ENCODE measurements at places on chromosomes 6 and 20.

- no peak for DNase-seq
These were observed 57.3 kb upstream of the MCM9 start for GRCh38 chr6:118992186-118992795.

- no peak for DNase-seq
These were observed 175.7 kb downstream of the LINC00237 start for GRCh38 chr20:20930500-20930899.

- no peak for DNase-seq
These were observed 18.4 kb upstream of the SLC22A1 start for GRCh38 chr6:160102956-160103824.

DNA sequence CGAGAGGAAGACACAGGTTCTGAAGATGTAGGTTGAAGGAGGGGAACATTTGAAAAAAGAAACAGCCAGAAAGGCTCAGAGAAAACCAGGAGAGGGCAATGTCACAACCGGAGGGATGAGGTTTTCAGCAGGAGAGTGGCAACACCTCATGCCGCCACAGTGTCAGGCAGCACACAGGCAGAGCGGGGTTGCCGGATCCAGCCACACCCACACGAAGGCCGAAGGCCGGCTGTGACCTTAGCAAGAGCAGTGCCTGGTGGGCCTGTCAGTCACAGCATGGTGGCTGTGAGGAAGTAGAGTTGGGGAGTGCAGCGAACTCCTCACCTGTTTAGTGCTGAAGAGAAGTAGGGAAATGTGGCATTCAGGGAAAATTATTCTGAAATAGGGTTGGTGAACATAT lies 14.0 kb downstream of the HDDC2 start:
- DNase-seq = no peak

DNA sequence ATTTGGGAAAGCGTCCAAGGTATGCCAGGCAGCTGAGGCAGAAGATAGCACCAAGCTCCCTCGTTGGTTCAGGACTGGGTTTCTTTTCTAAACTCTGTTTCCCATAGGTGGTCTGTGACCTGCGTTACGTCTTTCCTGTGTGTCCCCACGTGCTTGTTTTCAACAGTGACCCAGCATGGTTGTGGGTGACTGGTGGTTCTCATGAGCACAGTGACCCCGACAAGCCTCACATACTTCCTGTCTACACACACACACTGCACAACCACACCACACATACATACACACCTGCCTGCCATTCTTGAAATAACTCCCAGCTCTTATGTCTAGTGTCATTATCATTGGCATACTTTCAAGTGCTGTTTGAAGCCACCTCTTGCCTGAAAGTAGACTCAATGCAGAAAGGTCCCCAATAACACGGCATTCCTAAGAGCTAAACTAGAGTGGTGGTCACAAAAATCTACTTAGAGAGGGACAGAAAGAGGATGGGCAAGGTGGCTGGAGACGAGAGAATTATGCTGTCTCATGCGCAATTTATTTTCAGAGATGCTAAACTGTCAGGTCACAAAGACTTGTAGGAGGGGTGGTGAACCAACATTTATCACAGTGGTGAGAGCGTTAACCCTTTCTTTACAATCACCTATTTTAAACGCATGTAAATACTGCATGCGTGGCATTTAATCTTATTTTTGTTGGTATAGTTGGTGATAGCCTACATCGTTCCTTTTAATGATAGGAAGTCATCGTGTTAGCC lies 66.7 kb downstream of the GCNT2 start:
- no peak for DNase-seq

GRCh38 chr6:34070315-34071135 lies 75.4 kb downstream of the GRM4 start:
- DNase-seq = no peak

DNA sequence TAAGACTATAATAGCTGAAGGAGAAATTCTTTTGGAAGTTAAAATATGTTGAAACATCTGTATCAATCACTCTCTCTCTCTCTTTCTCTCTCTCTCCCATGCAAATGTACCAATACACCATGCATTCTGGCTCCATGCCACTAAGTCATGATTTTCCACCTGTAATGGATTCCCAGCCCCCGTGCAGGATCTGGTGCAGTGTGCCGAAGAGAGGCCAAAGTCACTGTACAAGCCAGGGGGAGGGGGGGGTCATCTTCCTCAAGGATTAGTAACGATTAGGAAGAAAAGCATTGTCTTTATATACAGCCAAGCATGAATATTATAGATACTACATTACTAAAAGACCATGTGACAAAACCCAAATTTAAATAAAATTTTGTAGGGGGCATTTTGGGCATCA lies 725.1 kb downstream of the KIF16B start:
- no peak for DNase-seq

DNA sequence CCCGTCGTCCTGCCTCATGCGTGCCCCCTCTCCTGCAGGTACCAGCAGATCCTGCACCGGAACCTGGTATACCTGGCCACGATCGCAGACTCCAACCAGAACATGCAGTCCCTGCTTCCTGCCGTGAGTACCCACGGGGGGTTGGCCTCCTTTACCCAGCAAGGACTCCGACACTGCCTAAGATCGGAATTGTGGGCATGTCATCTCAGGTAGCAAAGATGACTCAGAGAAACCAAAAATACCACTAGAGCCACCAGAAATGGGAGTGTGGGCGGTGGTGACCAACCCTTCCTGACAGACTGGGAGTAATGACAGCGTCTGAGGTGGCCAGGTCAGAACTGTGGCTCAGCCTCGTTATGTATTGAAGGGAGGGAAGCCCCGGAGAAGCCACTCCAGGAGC lies 16.3 kb downstream of the SS18L1 start:
- no peak for DNase-seq

GRCh38 chr6:38876475-38876874 lies 161.4 kb downstream of the DNAH8 start:
- DNase-seq = peak; percentile 71

DNA sequence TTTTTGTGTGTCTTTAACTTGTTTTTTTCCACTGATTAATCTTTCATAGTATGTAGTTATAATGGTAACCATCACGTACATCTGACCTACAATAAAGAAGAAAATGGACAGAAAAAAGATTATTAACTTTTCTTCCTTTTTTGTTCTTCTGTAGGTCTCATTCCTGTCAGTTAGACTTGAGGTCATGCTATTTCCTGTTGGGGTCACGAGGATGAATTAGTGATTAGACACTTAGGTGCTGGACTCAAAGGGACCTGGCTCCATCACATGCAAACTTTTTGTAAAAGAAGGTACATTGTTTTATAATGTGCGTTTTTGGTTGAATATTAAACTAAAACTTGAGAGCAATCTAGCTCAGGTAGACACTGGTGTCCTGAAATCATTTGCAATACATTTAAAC lies 14.8 kb downstream of the MARCKS start:
- DNase-seq = no peak

DNA sequence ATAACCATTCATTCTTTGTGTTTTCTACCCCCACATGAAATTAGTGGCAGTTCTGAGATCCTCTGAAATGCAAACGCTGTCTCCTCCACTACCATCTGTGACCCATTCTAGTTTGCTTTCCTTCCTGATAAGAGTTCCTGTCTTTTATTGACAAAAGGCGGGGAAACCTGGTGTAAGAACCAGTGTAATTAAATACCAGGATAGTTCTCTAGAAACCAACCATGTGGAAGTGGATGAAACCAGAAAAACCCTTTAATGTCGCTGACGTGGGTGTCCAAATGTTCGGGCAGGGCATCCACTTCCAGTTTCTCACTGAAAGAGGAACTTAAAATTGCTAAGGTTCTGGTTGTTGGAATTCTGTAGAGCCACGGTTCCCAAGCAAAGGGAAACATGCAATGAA lies 79.1 kb downstream of the TNFRSF21 start:
- no peak for DNase-seq

GRCh38 chr6:109349419-109349987 lies 32.8 kb downstream of the CD164 start:
- no peak for DNase-seq

DNA sequence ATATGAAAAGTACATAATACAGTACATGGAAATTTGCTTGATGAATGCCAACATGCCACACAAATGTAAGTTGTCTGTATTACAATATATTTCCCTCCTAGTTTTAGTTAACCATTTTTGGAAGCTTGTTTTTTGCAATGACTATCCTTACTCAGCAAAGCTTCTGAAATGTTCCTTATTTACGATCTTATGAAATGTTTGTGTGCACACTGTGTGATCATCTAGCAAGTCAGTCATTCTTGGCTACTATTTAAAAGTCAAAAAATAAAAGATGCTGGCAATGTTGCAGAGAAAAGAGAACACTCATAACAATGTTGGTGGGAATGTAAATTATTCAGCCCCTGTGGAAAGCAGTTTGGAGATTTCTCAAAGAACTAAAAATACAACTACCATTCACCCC lies 33.8 kb downstream of the SUMO4 start:
- DNase-seq = no peak

GRCh38 chr6:44275749-44276648 lies 5.7 kb downstream of the TMEM151B start:
- no peak for DNase-seq

DNA sequence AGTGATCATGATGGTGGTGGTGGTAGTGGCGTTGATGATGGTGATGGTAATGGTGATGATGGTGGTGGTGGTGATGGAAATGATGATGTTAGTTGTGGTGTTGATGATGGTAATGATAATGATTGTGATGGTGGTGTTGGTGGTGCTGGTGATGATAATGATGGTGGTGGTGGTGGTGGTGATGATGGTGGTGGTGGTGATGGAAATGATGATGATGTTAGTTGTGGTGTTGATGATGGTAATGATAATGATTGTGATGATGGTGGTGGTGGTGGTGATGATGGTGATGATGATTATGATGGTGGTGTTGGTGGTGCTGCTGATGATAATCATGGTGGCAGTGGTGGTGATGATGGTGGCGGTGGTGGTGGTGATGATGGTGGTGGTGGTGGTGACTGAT lies 51.4 kb downstream of the ARHGAP40 start:
- DNase-seq = no peak

- no peak for DNase-seq
These were observed 256.2 kb upstream of the MANEA start for GRCh38 chr6:95321126-95321525.

GRCh38 chr6:135325624-135326424 lies 144.7 kb downstream of the MYB start:
- DNase-seq = no peak
